ENCODE measurements at places on chromosomes 16 and 17.

GRCh38 chr16:1766231-1766630 lies 5.1 kb downstream of the NME3 start:
- DNase-seq = no peak

DNA sequence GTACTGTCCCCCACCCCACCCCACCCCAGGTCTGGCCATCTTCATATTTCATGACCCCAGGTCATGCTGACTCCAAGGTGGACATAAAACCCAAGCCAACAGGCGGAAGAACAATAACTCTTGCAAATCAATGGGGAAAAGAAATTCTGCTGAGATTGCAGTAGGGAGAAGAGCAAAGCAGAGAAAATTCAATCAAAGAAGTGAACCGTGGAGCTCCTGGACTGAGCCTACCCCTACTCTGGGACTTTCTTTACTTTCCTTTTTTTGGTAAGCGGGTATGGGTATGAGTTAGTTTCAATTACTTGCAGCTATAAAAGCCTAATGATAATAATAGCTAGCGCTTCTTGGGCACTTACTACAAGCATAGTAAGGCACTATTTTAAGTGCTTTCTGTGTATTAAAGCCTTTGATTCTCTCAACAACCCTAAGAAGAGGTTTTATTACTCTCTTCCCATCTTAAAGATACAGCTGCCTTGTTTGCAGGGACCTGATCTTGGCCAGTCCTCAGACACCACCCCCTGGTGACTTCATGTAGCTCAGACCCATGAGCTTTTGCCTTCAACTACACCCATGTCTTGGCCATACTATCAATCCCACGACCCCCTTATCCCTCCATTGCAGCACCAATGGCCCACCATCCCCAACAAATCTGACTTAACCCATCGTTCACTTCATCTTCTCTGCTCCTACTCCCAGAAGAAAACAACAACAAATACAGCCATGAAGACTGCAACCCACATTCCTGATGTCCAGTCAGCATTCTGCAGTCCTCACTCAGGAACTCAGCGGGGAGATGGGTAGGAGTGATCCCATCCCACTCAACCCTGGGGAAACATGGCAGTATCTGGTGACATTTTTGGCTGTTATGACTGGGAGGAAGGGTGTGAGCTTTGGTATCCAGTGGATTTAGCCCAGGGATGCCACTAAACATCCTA lies 4.4 kb downstream of the GGA2 start:
- DNase-seq = no peak

- no peak for DNase-seq
Measured at GRCh38 chr17:40714473-40714872, 10.9 kb upstream of the KRT24 start.

DNA sequence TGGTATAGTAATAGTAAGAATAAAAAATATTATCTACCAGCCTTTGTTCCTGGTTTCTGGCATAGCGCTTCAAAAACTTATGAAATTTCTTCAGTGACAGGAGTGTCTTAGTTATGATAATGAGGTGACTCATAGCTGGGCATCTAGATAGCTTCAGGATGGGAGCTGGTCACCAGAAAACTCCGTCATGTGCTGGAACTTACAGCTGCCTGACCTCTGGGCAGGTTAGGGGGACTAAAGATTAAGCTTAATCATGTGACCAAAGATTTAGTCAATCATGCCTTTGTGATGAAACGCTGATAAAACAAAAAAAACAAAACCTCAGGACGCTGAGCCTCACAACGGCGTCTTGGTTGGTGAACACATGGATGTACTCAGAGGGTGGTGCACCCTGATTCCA lies 154.2 kb downstream of the MYO1D start:
- no peak for DNase-seq

- no peak for DNase-seq
Measured at GRCh38 chr16:17397499-17397891, 73.3 kb downstream of the XYLT1 start.

GRCh38 chr16:25087761-25088160 lies 23.8 kb upstream of the LCMT1 start:
- DNase-seq = no peak

DNA sequence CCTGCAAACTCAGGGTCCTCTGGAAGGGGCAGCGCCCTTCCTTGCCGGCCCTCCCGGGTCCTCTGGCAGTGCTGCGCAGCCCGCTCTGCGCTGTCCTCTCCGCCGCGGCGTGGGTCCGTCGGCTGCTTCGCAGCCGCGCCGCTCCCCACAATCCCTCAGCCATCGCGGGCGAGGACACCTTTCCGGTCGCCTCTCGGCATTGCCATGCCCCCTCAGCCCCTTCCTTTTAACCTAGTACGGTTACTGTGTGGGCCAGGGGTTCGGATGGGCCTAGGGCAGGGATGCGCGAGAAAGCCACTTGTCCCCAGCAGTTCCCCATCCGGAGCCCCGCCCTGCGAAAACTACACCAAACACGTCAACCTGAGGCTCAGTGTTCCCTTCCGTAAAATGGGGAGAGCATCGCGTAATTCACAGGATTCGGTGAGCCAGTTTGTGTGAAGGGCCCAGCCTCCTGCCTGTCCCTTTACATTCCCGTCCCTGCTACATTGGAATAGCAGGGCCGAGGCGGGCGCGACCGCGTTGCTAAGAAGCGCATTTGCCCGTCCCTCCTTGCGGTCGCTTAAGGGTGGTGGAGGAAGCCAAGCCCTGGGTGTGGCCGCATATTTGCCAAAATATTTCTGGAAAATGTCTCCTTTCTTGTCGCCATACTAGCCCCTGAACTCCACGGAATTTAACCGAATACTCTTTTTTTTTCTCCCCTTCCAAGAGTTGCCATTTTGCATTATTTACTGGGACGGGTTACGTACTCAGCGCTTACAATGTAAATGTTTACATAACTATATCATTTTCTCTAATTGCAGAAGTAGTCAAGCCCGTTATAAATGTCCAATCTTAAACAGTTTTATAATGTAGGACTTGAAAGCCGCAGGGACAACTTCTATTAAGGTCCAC lies 13.2 kb downstream of the COPZ2 start:
- peak; percentile 49 for DNase-seq
